Urinary bladder (tissue), 4 donors: ENCODE measurements at places on chromosomes 2 and 18. TPM values are rescaled to one million over a fixed set of nuclear protein-coding genes. Genes with fewer than 3 reads are reported as not detected.

The PHOSPHO2 gene
- 15.8 TPM for total RNA-seq

The ZBTB7C gene
- 8.6 TPM for total RNA-seq

The TUBB6 gene
- total RNA-seq = 441 TPM

The CAPN13 gene
- total RNA-seq = 6.0 TPM

The SNX17 gene
- 69.8 TPM for total RNA-seq

The ANKRD62 gene
- 0.11 TPM for total RNA-seq

The IL1R1 gene
- 34.9 TPM for total RNA-seq

The TTC39C gene
- 29.9 TPM for total RNA-seq

DNA sequence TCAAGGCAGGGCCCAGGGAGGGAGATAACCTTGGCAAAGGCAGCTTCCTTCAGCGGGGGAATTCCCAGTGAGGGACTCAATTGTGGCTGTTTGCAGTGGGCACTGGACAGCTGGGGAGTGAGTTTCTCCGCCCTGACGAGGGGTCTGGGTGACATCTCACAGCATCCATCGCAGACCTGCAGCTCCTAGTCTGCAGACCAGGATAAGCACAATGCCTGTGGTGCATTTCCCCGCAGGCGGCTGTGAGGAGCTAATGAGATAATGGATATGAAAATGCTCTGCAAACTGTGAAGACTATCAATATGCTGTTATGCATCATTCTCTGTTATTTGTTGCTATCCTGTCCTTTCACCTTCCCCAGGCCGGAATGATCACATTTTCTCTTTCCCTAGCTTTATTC is 30.0 kb upstream of the CYP1B1 start:
- no peak for DNase-seq

GRCh38 chr18:13809043-13809430 is 14.9 kb upstream of the MC5R start:
- DNase-seq = no peak

- DNase-seq = no peak
Measured at GRCh38 chr2:145207884-145208283, 688.0 kb upstream of the ZEB2 start.

DNA sequence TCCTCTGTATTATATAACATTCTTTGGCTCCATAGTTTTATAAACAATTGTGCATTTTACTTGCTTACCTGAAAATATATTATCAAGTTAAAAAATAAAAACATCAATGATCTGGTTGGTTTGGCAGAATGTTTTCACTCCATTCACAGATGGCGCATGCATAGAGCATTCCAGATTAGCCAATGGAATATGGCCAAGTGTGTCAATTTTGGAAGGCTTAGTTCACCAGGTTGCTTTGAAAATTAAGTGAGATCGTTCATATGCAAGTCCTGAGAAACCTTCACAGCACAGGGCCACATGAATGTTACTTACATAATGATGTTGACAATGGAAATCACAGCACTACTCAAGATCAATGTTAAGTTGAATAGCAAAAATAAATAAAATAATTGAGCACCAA is 335.7 kb downstream of the GRB14 start:
- DNase-seq = no peak

GRCh38 chr2:59884166-59884565 is 669.3 kb downstream of the BCL11A start:
- no peak for DNase-seq

DNA sequence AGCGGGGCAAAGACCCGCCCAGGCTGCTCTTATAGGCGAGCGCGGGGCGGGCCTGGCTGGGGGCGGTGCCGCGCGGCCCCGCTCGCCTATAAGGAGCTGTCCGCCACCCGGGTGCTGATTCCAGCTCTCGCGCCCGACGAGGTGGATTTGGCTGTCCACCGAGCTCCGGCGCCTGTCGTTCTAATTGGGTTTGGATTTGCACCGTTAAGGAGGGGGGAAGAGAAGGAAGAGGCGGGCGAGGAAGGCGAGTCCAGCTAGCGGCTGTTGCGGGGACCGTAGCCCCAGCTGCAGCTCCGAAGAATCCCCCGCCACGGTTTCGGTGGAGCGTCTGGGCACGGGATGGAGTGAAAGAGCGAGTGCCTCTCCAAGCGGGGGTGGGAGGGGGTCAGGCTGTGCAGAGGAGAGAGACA is at the start of gene CNTNAP5:
Gene CNTNAP5 (plus strand): TSS at position 117 of the 410 bp plus-strand sequence. CDS start 364 bp downstream, outside the sequence.
- DNase-seq = no peak

GRCh38 chr2:238945433-238946150 is 97.7 kb downstream of the TWIST2 start:
- DNase-seq = no peak

DNA sequence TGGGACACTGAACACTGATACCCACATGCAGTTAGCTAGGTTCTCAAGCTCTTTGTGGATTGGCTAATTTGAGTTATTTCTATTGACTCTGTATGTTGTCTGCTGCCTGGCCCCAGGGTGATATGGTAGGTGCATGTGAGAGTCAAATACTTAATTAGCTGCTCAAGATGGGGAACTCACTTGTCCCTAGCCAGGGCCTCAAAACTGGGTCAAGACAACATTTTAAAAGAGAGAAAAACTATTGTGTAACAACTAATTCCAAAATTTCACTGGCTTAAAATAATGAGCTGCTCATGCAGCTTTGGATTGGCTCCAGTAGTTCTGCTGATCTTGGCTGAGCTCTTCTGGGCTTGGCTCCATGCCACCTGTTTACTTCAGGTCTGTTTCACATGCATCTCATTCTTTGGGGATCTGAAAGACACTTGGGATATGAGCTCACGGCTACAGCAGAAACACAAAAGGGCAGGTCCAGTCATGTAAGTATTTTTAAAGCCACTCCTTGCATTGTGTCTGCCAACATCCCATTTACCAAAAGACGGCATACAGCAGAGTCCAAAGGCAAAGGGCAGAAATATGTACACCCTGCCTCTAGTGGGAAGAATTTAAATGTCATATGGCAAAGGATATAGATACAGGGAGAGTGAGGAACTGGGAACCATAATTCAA is 716.8 kb downstream of the SUCLG1 start:
- DNase-seq = no peak

DNA sequence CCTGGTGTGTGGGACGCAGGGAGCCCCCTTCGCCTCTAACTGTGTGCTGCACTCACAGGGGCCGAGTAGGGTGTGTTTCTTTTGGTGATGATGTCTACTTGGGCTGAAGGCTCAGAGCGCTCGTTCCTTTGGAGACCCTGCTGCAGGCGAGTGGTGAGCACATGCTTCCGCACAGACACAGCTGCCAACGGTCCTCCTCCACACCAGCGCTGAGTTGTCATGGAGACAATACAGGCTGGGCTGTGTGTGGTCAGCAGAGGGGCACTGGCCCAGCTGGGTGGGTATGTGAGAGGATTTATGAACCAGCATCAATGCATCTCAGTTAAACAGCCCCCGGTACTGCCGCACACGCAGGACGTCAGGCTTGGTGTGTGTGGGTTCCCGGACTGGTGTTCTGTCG is 143.5 kb downstream of the SH3RF3 start:
- DNase-seq = no peak
